ENCODE measurements at places on chromosomes 12 and 14. TPM values are rescaled to one million over a fixed set of nuclear protein-coding genes. Genes with fewer than 3 reads are reported as not detected.

KRT2 gene
- not detected for total RNA-seq

SOAT2 gene
- not detected for total RNA-seq

MMP19 gene
- 0.12 TPM for total RNA-seq

LUM gene
- not detected for total RNA-seq

EXOC3L4 gene
- total RNA-seq, result not detected

IPO4 gene
- total RNA-seq, result 35.0 TPM

VRK1 gene
- 35.3 TPM for total RNA-seq

ETFBKMT gene
- 2.4 TPM for total RNA-seq

INHBC gene
- 0.17 TPM for total RNA-seq

BEGAIN gene
- total RNA-seq, result not detected

TBC1D30 gene
- total RNA-seq, result 0.29 TPM

KCNC2 gene
- total RNA-seq, result not detected

PCNX4 gene
- total RNA-seq, result 70.1 TPM

APOF gene
- total RNA-seq, result not detected

SERPINA4 gene
- total RNA-seq, result not detected

SCNN1A gene
- 0.20 TPM for total RNA-seq

TCL1B gene
- total RNA-seq, result 5.5 TPM

ACOT6 gene
- total RNA-seq, result not detected

ASCL1 gene
- total RNA-seq, result not detected

GUCY2C gene
- 0.29 TPM for total RNA-seq

PRPH gene
- total RNA-seq, result not detected

FLRT2 gene
- not detected for total RNA-seq

NANOG gene
- not detected for total RNA-seq
